ENCODE measurements at places on chromosomes 4 and X.

DNA sequence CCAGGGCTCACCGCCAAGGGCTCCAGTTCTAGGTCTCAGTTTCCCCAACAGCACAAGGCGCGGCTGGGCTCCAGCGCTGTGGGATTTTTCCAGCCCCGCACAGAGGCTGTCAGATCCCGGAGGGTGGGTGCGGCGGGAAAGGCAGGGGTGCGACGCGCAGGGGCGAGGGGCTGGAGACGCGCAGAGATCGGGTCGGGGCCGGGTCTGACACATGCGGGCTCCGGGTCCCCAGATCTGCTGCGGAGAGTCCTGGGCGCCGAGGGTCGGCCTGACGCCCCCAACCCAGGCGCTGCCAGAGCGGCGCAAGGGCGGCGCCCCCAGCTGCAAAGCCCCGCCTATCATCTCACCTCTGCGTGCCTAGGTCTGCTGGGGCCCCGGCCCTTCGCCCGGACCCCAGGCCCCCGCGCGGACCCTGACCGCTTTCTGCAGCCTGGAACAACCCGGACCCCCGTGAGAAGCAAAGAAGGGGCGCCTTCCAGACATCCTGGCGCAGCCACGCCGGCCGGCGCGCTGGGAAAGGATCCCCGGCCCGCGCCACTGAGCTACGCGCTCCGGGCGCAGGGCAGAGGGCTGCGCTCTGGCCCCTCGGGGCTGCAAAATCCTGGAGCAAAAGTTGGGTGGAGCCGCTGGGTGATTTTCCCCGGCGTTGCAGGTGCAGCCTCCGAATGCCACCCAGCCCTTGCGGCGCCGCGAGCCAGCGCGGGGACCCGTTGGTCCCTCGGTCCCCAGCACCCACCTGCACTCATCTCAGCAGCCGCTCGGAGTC is 486 bp downstream of the ABLIM2 start:
- no peak for DNase-seq

DNA sequence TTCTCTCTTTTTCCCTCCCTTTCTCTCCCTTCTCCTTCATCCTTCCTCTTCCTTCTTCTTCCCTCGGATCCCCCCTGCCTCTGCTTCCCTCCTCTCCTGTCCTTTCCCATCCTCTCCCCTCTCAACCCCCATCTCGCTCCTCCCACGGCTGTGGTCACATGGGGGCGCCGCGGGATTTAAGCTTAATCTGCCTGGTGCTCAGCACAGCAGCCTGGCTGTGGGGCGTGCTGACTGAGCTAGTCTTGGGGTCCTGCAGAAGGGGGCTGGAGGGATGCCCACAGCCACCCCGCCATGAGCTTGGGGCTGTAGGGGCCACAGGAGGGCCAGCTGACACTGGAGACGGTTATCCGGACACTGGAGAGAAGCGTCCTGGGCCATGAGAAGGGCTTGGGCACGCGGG is 10.7 kb downstream of the SMIM10L2A start:
- no peak for DNase-seq

- DNase-seq, result no peak
Observed at GRCh38 chr4:102447413-102447812, 53.7 kb upstream of the NFKB1 start.

GRCh38 chr4:76654791-76655190 is 219.8 kb downstream of the SHROOM3 start:
- DNase-seq, result no peak

GRCh38 chrX:8738588-8739189 is 6.8 kb upstream of the ANOS1 start:
- DNase-seq, result no peak

- DNase-seq, result no peak
Observed at GRCh38 chr4:189177130-189177529, 763.5 kb upstream of the FRG1 start.

GRCh38 chr4:157722146-157722545 is 450.7 kb downstream of the GASK1B start:
- no peak for DNase-seq

GRCh38 chrX:156000361-156000926 is 2.9 kb downstream of the IL9R start:
- no peak for DNase-seq

DNA sequence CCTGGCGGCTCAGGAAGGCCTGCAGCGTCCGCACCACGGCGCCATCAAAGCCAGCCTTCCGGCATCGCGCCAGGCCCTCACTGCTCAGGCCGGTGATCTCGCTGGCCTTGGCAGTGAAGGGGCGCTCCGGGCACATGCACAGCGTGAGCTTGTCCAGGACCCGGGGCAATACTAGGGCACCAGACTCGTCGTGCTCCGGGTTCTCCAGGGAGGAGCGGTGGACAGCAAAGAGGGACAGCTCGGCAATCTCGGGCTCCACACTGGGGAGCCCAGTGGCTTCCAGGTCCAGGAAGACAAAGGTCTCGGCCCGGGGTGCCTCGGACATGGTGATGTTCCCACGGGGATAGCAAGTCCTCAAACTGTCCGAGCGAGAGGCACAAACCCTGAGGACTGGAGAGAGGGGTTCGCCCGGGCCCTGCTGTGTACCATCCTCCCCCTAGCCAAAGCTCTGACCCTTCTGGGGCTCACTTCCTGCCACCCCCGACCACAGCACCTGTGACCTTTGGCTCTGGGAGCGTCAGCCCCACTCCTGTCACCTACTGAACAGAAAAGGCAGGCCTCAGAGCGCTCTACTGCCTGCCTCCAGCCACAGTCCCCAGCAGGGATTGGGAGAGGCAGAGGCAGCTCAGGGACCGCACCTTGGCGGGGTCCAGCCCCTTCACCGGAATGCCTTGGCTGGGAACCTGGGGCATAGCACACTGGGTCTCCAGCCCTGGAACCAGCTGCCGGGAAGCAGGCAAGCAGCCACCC is 575 bp downstream of the TREX2 start:
- DNase-seq, result no peak

- peak; percentile 29 for DNase-seq
Observed at GRCh38 chr4:16226816-16227461, 668 bp upstream of the TAPT1 start.

- DNase-seq, result no peak
Observed at GRCh38 chr4:38452009-38452408, 212.0 kb upstream of the KLF3 start.

- DNase-seq, result no peak
Observed at GRCh38 chrX:51976503-51976902, 83.1 kb downstream of the MAGED1 start.

- no peak for DNase-seq
Observed at GRCh38 chr4:88964450-88964849, 92.5 kb downstream of the FAM13A start.

GRCh38 chr4:98780926-98781325 is 122.5 kb upstream of the TSPAN5 start:
- DNase-seq, result no peak

DNA sequence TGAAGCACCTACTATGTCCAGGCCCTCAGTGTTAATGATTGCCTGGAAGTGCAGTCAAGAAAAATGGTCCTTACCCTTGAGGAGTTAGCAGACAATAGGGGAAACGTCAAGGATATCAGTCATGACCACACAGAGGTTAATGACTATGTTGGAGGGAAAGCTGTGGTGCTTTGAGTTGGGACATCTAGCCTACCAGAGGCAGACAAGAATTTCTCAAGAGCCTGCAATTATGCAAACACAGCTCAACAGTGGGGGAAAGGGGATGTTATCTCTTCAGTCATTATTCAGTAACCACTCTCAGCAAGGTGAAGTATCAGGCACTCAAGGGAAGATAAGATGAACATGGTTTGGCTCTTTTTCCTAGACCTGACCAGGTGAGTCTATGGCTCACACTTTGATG is 7.0 kb upstream of the FGFBP1 start:
- DNase-seq, result no peak

DNA sequence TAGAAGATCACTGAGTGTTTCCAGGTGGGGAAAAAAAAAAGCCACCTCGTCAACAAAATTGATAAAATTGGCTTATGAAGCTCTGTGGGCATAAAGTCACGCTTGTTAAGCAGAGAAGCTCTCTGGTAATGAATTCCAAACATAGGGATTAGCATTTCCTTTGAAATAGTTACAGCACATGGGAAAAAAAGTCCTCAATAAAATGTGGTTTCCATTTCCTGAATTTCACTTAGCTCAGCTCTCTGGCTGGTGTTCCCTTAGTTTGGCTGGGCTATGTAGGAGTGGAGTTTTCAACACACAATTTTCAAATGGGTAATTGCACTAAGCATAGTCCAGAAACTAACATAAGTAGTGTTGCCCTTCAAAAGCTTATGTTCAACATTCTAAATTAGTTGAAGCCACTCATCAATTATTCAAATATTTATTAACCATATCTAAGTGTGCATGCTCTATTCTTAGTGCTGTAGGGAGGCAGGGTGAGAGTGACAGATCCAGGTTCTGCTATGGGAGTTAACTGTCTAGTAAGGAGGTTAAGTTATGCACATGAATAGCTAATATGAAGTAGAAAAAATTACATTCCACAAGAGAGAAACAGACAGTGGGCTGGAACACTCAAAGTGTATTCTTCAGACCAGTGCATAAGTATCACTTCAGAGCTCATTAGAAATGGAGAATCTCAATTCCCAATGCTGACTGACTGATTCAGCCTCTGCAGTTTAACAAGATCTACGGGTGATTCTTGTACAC is 445.7 kb downstream of the SMARCA1 start:
- DNase-seq, result no peak

- no peak for DNase-seq
Observed at GRCh38 chr4:87241336-87241735, 20.9 kb upstream of the KLHL8 start.

- DNase-seq, result no peak
Observed at GRCh38 chrX:97968376-97969163, 1084.9 kb downstream of the RPA4 start.

- DNase-seq, result no peak
Observed at GRCh38 chrX:132533409-132533808, 44.6 kb upstream of the MBNL3 start.

GRCh38 chrX:51876441-51876840 is 17.0 kb upstream of the MAGED1 start:
- no peak for DNase-seq

GRCh38 chrX:46204721-46205422 is 340.3 kb downstream of the ZNF674 start:
- no peak for DNase-seq

GRCh38 chr4:10006231-10006600 is 15.1 kb downstream of the SLC2A9 start:
- DNase-seq, result no peak

GRCh38 chr4:13174001-13174400 is 310.1 kb downstream of the RAB28 start:
- DNase-seq, result no peak
